Stimulated activated CD4-positive, alpha-beta T cell treated with anti-CD3 and anti-CD28 coated beads, Interleukin-15, amount 100 ng/mL, for 1 hour (primary cell): ENCODE measurements at places on chromosomes 6 and 20.

- DNase-seq, result no peak
These were observed 67.5 kb downstream of the THEMIS start for GRCh38 chr6:127833336-127833735.

GRCh38 chr6:107390685-107391435, 68.5 kb downstream of the PDSS2 start:
- no peak for DNase-seq

GRCh38 chr6:157456524-157456829, 75.5 kb downstream of the ZDHHC14 start:
- no peak for DNase-seq

DNA sequence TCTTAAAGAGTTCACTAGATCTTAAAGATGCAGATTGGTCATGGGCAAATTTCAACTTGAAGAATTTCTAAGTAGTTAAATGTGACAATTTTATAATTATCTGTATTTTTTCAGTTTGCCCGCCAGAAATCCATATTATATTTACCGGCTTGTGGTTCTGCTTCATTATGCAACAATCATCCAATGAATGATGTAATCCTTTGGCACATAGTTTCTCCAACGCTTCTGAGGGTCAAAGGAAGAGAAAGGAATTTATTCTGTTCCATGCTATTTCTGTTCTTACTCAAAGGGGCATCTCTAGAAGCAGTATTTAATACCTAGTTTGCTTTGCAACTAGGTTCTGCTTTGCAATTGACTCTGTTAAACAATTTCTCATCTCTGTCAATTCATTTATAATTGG, 359.3 kb upstream of the PLCB4 start:
- DNase-seq, result no peak

DNA sequence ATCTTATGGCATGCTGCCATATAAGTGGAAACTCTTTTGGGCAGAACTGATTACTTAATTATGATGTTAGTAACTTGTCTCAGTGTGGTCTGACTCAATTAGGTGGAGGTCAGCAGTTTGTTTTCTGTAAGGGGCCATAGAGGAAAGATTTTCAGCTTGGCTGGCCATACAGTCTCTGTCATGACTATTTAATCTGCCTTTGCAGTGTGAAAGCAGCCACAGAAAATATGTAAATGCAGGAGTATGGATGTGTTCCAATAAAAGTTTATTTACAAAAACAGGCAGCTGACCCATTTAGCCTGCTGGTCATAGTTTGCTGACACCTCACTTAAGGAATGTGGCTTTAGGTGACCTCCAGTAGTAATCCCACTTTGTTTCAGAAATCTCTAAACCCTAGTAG, 700.7 kb downstream of the EPM2A start:
- DNase-seq, result no peak

DNA sequence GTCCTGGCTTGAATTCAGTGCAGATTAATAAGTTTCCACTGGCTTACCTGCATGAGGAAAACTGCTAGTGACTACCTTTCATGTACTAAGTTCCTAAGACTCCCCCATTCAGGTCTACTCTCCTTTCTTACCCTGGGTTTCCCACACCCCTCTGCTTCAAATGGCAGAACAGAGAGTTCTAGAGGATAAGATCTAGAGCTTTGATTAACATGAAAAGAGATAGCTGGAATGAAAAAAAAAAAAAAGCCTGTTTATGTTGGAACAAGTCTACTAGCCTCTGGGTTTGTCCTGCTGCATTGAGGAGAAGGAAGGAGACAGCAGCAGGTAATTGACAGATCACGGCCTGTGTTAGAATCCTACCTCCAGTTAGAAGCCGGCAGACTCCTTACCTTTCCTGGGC, 201.4 kb upstream of the SOX4 start:
- no peak for DNase-seq

- no peak for DNase-seq
These were observed 64.8 kb upstream of the BEND6 start for GRCh38 chr6:56890066-56890465.

GRCh38 chr20:61982191-61982950, 83.3 kb downstream of the TAF4 start:
- DNase-seq, result no peak

DNA sequence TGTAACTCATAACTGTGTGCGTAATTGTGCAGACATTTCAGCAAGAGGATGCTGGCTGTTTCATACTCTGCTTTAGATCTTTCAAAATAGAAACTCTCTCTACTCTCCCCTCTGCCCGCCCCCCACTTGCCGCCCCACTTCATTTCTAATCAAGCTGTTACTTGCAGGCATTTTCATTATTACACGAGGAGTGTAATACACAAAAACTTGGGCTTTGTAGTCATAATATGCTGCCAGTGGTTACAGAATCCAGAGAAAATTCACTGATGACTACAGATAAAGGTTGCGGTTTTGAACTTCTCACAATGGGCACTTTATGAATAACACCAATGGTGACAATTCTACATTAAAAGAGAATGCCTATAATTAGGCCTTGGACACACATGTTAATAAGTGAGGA, 194.0 kb upstream of the POU3F2 start:
- no peak for DNase-seq

DNA sequence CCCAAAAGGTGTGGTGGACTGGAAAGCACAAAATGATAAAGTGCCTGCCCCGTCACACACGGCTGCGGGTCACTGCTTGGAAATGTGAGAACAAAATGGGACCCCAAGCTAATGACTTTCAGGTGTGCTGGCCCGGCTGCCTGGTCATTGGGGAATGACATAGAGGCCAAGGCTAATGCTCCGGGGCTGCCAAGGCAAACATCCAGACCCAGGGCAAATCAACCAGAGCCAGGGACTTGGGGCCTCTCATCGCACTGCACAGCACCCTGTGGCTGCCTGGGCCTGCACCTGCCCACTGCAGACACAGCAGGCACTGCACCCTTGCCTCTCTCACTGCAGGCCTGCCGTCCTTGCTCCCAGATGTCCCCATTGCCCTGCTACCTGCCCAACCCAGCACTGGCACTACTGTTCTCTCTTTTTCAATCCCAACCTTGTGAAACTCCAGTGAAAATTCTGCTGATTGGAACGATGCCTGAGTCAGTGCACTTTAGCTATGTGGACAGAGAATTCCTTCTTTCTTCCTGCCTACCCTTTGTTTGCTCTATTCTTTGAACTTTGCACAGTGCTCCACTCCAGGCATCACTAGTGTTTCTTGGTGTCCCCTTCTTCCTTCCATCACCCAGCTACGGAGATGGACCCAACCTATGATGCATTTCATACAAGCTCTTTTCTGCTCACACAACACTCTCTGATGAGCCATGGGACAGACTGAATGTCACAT, 849.5 kb downstream of the MAFB start:
- DNase-seq, result no peak

GRCh38 chr6:46961232-46961631, 39.5 kb upstream of the ADGRF5 start:
- no peak for DNase-seq

DNA sequence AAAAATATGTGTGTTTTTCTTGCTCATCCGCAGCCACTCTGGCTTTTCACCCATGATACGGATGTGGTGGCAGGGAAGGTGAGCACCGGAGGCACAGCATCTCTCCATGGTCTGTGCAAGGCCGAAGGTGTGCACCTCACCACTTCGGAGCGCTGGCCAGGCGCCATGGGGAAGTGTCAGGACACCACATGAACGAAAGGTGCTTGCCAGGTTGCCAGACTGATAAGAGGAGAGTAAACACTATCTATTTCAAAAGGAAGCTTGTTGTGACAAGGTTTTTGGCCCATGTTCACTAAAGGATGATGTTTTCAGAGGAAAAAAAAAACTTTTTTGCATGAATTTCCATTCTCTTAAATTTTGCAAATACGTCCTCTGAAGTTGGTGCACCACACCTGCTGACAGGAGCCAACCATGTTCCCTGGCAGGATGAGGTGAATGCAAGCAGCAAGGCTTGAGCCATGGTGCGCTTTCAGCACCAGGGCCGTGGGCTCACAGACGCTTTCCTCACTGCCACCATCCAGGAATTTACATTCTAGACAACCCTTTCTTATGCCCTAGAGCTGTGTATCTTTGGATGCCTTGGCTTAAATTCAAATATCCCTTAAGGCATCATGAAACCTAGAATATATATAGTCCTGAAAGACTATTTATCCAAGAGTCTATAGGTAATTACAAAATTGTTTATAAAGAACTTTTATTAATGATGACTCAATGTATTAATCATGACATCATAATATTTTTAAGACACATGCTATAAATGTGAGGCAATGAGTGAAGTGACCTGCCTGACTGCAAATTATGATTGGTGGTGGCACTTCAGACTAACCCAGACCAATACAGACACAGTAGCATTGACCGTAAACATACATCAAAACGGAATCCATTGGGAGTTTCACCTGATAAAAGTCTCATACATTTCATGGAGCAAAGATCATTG, 234.5 kb downstream of the TFAP2A start:
- no peak for DNase-seq

DNA sequence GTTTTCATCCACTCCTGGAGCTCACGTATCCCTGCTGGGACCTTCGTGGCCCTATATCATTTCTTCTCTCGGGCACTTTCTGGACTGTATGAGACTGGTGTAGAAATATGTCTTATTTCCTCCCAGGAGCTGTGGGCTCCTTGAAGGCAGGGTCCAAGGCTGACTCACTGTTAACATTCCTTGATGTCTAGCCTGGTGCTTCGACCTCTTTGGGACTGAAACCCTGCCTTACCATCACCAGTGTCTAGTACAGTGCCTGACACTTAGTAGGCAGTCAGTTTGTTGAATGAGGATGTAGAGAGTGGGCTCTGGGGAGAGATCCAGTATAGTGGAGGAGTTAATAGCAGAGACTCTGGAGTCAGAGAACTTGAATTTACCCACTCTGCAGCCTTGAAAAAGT, 23.6 kb downstream of the POFUT1 start:
- no peak for DNase-seq

- DNase-seq, result no peak
These were observed 74.3 kb upstream of the MLN start for GRCh38 chr6:33877982-33878535.

DNA sequence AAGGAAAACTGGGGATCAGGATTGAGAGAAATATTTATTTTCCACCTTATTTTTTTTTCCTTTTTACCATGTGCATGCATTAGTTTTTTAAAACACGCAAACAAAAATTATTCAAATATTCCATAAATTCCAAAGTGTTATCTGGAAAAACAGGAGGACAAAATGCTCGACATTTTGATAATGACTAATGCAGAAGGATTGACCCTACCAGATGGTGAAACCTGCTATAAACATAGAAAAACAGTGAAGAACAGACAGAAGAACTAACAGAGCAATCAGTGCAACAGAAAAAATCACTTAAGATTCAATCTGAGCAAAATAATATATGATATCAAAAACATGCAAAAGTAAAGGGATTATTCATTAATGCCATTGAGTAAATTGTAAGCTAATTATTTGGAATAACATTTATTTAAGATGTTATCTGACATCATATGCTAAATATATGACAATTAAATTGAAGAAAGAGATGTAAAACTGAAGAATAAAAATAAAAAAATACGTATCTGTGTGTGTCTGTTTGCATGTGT, 218.4 kb downstream of the LMBRD1 start:
- DNase-seq, result no peak

- no peak for DNase-seq
These were observed 214.4 kb downstream of the ATXN1 start for GRCh38 chr6:16546861-16547260.

DNA sequence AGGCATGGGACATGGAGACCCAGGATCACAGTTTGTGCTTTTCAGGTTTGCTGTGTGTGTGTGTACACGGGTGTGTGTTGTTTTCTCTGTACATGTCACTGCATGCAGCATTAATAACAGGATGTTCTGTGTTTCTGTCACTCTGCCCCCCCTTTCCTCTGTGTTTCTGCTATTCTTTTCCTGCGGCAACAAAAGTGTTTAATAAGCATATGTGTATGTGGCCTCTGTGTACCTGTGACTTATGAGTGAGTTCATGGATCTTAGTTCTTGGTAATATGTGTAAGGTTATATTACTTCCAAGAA, 9.8 kb downstream of the SYNGAP1 start:
- DNase-seq, result no peak

DNA sequence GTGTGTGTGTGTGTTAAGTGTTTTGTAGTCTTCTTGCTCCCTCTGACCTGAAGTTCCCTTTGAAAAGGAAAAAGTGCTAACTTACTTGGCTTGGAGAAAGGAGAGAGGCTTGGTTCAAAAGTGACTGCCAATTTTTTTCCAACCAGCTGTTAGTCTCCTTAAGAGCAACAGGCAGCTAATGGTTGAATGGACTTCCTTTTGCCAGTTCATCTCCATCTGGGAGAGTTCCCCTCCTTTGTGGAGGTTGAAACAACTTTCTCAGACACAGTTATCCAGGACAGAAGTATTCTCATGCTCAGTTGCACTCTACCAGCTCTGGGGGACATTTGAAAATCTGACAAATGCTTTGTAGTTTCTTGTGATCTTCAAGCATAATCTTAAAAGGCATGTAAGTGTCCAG, 4.5 kb downstream of the RIPOR2 start:
- DNase-seq, result no peak

GRCh38 chr6:8415280-8415679, 20.1 kb downstream of the SLC35B3 start:
- DNase-seq, result no peak

GRCh38 chr6:150124235-150124634, 18.6 kb upstream of the PPP1R14C start:
- DNase-seq, result no peak

GRCh38 chr6:135004399-135004798, 50.2 kb downstream of the HBS1L start:
- DNase-seq, result no peak

DNA sequence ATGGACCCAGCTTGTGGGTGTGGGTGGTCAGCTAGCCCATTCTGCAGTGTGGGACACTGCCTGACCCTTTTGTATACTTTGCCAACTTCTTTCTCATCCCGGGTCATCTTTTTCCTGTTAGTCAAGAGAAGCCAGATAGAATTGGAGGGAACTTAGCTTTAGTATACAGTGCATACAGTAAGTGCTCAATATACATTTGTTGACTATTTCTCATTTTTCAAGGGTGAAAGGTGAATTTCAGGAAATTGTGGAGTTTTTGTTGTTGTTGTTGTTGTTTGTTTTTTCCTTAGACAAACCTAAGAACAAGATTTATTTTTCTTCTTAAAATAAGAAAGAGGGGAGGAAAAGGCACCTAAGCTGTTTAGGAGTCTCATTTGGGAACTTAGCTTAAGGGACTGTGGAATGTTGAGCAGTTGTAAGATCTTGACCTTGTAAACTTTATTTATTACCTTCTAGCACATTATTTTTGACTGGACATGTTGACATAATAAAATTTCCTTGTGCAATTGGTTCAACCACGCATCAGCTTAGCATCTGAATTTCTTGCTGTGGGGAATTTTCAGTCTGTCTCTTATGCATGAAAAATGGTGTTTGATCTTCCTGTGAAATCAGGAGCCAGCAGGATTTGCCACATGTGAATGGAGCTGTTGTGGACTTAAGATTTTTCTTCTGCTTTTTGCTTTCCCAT, 113.6 kb downstream of the ARID1B start:
- no peak for DNase-seq

GRCh38 chr6:21985904-21986303, 310.9 kb downstream of the PRL start:
- no peak for DNase-seq

DNA sequence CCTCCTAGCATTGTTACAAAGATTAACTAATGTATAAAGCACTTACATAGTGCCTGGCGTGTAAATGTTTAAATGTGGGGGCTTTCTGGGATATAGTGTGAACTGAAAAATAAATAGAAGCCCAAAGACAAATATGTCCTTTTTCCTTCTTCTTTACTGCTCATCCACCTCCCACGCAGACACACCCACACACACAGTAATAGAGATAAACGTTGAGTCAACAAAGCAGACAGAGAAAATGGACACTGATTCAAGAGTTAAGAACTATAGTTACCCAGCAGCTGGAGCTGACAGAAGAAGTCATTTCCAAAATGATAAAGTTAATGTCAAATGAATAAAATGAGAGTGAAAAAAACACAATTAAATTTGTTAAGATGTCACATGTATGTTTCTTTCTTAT, 68.3 kb downstream of the FHL5 start:
- no peak for DNase-seq
